ENCODE measurements at places on chromosomes 6 and 20.

DNA sequence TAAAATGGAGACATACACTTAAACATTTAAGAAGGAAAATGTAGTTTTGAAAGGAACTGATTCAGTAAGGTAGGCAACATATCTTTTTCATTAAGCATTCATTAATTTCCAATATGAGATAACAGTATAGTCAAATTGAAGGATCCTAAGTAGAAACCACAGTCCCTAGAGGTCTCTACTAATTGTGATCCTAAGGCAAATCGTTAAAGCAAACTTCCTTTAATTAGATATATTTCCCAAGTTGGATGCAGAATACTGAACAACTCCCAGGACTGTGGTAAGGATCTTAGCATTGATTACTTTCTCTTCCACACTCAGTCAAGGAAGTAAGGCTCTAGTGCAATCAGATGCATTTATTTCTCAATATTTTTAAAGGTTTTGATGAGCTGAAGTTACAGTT is 604.1 kb upstream of the GJE1 start:
- no peak for DNase-seq

DNA sequence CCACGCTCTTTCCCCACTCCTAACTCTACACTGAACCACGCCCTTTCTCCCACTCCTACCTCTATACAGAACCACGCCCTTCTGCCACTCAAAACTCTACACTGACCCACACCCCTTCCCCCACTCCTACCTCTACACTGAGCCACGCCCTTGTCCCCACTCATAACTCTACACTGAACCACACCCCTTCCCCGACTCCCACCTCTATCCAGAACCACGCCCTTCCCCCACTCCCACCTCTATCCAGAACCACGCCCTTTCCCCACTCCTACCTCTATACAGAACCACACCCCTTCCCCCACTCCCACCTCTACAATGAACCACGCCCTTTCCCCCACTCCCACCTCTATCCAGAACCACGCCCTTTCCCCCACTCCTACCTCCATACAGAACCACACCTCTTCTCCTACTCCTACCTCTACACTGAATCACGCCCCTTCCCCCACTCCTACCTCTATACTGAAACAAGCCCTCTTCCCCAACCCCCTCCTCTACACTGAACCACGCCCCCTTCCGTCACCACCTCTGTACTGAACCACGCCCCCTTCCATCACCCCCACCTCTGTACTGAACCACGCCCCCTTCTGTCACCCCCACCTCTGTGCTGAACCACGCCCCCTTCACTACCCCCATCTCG is 10.1 kb downstream of the PXMP4 start:
- DNase-seq, result no peak

GRCh38 chr20:17709361-17710293 is 9.9 kb downstream of the BANF2 start:
- no peak for DNase-seq

GRCh38 chr6:112286010-112286409 is 31.6 kb upstream of the LAMA4 start:
- DNase-seq, result no peak

DNA sequence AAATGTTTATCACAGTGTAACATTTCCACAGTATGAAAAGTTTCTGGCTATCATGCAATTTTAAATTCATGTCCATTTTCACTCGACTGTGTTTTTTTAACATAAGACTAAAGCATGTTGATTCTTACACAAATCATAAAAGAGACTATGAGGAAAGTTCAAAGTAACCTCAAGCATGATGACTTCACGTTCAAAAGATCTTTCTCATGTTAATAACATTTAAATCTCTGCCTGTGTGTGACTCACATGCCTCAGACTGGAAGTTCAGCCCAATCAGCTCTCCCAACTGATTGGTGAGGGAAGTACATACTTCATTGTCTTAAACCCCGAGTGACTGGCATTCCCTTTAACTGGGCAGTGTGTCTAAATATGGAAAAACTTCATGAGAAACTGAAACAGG is 37.4 kb downstream of the ATXN1 start:
- DNase-seq, result no peak

- DNase-seq, result no peak
These were observed 18.5 kb upstream of the ERVFRD-1 start for GRCh38 chr6:11129908-11130565.

- DNase-seq, result no peak
These were observed 16.7 kb upstream of the CDK5RAP1 start for GRCh38 chr20:33418033-33418432.

- DNase-seq, result no peak
These were observed 77.6 kb downstream of the RNF182 start for GRCh38 chr6:14002176-14002947.

GRCh38 chr6:70150521-70150920 is 152.4 kb downstream of the COL9A1 start:
- no peak for DNase-seq

GRCh38 chr6:75933387-75933975 is 139.0 kb downstream of the IMPG1 start:
- DNase-seq, result no peak

DNA sequence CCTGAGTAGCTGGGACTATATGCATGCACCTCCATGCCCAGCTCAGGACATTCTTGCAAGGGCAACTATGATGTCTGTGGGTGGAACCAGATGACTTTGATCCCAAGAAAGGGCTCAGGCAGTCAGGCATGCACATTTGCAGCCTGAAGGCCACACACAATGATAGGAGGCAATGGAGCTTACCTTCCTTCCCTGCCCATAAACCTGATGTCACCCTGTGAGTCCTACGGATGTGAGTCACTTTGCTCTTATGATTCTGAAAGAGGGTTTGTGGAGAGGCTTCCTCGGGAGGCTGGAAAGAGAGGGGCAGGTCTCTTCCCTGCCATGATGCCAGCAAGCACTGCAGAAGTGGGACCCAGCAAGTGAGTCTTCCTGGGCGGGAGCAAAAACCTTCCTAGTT is 202.4 kb downstream of the LY86 start:
- DNase-seq, result no peak

DNA sequence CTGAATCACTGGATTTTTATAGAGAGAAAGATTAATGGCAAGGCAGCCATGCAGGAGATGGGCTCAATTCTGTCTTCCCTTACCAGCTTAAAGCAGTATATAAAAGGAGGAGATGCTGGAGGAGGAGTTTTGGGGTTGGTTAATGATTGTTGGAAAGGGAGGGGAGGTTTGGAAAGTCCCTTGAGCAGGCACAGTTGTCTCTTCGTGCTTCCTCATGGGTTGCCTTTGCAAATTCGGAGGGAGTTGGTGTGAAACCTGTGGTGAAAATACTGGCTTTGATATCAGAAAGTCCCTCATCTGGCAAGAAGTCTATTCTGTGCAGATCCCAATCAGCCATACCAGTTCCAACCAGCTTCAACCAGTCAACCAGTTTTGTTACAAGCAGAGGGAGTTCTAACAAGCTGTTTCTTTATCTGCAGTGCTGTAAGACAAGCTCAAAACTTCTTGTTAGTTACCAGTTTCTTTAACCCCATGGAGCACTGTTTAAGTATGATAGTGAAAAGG is 107.0 kb downstream of the HIVEP1 start:
- DNase-seq, result no peak

- no peak for DNase-seq
These were observed 588 bp upstream of the ACSS2 start for GRCh38 chr20:34875642-34876405.

DNA sequence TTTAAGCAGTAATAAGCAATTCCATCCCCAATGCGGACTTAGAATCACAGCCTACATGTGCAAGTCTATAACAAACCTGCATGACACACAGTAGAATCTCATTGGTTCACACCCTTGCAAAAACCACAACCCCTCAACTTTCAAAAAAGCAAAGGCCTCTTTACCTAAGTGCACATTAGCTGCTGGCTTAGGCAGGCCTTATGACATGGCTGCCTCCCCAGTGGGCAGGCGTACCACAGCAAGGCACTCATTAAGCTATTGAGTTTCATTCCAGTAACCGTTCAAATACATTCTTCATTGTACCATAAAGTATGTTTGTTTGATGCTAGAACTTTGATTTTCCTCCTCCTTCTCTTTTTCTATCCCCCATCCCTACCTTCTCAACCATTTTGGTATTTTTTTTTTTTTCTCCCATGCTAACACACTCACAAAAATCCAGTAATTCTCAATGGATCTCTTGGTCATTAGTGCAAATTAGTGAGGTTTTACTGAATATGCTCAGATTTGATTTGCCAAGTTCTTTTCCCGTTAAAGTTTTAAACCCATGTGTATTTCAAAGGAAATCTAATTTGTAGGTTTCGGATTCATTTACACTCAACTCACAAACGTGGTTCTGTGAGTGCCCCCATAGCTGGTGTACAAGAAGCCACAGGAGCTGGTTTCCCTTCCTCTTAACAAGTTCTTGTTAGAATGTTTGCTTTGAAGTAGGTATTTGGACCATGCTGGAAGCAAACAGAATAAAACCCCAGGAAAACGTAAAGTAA is 460.4 kb upstream of the RUNX2 start:
- DNase-seq, result no peak

DNA sequence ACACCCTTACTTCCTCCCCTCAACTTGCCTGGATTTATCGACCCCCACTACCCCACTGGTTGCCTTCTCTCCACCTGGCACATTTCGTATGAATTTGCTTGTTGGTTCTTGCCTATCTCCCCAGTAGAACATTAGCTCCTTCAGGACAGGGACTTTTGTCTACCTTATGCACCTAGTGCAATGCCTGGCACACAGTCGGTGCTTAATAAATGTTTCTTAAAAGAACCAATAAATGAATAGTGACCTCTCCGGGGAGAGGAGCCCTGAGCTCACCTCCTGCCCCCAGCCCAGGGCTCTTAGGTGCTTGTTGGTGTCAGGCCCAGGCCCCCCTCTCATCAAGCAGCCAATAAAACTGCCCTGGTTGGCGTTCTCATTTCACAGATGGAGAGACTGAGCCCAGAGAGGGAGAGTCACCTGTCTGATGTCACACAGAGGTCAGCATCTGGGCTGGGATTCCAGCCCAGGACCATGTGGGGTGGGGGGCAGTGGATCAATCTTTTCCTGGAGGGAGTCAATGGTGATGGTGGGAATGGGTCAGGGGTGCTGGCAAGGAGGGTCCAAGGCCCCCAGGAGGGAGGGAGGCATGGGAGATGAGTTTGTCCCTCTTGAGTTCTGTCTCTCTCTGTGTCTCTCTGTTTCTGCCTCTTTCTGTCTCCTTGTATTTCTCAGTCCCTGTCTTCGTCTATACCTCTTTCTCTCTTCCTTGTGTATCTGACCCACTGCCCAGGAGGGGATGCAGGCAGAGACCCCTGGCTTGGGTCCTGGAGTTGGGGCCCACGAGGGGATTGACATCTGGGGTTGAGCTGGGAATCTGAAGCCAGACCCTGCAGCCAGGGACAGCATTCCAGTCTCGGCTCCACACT is 89.6 kb downstream of the CEBPB start:
- DNase-seq, result no peak

DNA sequence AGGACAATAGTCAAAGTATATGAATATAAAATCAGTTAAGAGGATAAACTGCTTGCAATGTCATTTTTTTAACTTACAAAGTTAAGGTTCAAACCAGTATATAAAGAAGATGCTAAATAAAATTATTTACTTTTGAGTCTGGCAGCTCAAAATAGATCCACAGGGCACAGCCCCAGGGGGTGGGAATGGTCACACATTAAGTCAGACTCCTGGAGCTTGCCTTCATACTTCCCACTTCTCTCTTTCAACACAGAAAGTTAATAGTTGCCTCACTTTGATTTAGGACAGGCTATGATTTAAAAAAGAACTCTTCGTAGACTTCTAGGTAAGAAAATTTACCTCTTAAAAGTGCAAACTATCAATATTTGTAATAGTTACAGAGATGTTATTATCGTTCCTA is 158.3 kb upstream of the RUNX2 start:
- DNase-seq, result no peak

- DNase-seq, result no peak
These were observed 182.7 kb downstream of the TAF4 start for GRCh38 chr20:61882716-61883615.

GRCh38 chr6:150537491-150537890 is 62.2 kb upstream of the PLEKHG1 start:
- no peak for DNase-seq

GRCh38 chr6:127932708-127933107 is 31.9 kb upstream of the THEMIS start:
- no peak for DNase-seq

DNA sequence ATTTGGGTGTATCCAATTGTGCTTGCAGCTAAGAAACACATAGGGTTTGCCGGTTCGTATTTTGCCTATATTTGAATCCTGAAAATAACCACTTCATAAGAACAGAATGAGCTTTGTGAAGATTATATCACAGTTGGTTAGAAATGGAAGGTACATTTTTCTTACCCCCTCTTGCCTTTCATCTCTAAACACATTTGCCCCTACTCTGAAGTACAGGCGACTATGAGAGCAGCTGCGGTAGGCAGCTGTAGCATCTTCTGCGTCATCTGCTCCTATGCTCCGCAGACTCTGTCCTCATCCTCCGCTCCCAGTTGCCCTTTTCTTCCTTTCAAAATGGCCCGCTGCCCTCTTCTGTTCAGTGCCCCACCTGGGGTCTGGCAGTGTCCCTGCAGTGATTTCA is 47.6 kb upstream of the REV3L start:
- no peak for DNase-seq

GRCh38 chr6:139819776-139820175 is 445.3 kb upstream of the CITED2 start:
- DNase-seq, result no peak

DNA sequence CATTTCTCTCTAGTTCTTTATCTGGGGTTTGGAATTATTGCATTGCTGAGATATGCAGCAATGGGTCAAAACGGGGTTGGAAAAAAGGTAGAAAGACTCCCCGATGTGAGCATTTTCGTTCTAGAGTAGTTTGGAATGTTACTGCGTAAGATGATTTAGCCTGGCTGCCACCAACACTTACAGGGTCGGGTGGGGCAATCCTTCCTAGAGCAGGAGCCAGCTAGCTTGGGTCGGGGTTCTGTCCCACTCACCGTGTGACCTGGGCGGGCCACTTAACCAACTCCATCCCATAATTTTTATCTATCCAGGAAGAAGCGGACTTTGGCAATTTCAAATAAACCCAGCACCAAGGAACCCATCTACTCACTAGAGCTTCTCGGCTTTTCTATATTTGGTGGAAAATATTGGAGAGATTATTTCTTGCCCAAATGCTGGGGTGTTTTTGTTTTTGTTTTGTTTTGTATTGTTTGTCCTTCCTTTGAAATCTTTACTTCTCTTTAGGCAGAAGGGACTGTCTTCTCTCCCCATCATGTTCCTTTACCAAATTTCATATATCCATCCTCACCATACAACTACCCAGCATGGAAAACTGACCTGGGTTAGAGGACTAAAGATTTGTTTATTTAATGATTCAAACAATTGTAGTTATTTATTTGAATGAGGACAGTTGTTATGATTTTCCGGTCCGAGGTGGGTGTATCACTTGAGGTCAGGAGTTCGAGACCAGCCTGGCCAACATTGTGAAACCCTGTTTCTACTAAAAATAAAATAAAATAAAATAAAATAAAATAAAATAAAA is 72.4 kb downstream of the GPX5 start:
- DNase-seq, result no peak
